Globus pallidus (tissue), 1 donor: ENCODE measurements at places on chromosomes 7 and 10.
A peak's percentile ranks its signal among the peaks of the same experiment; 100 is the strongest.

- no peak for DNase-seq
These were observed 129.8 kb upstream of the GPR26 start for GRCh38 chr10:123536176-123536845.

- DNase-seq: peak; percentile 79
These were observed 982 bp downstream of the COBL start for GRCh38 chr7:51315393-51316261.

GRCh38 chr10:48523212-48523819, 81.6 kb downstream of the ARHGAP22 start:
- DNase-seq: no peak

DNA sequence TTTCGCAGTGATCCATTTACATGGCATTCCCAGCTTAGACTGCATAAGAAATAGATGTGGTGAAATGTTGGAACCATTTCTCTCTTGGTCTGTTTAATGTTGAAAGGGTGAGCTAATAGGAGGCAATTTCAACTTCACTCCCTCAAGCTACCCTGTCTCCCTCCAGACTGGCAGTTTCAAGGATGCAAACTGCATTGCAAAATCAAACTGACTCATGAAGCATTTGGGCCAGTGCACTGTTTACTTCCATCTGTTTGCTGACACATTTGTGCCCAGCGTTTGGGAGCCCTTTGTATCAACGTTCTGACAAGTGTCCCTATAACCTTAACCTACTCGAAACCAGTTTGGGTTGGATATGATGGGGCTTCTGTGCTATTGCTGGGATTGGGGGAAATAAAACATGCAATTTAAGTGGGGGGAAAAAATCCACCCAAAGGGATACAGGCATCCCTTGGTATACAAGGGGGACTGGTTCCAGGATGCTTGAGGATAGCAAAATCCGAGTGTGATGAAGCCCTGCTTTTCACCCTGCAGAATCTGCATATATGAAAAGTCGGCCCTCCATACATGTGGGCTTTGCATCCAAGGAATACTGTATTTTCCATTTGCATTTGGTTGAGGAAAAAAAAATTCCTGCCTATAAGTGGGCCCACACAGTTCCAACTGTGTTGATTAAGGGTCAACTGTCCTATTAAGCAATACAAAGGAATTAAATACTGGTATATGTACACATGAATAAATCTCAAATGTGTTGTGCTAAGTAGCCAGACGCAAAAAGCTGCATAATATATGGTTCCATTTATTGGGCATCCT, 15.6 kb downstream of the RHEB start:
- no peak for DNase-seq

DNA sequence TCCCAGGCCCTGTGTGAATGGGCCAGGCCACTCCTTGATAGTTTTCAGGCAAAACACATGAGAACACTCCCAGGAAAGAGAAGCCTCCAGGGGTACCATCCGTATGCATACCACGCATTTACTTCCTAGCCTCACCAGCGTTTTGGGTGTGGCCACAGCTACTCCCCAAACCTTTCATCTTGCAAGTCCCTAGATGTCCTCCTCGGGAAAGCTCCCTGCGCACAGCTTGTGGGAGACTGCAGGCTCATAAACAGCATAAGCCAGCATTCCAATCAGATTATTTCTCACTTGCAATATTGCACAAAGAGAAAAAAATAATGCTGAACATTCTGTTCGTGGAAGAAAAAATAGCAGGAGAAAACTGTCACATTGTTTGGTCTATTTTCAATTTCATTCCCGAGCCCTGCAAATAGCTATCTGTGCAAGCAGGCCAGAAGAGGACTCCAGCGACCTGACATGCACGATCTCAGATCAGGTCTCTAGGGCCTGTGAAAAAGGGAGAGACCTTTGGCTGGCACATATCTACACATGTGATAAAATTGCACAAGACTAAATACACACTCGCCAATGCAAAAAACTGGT, 175.6 kb downstream of the PLXNA4 start:
- no peak for DNase-seq

GRCh38 chr10:77522268-77522809, 115.3 kb downstream of the KCNMA1 start:
- DNase-seq: no peak

- DNase-seq: no peak
These were observed at the start of gene SSC4D for GRCh38 chr7:76409537-76409936. SSC4D (minus strand) TSS chr7:76409697; CDS start chr7:76404439, 5,258 bp downstream.

- DNase-seq: no peak
These were observed 84.4 kb upstream of the FAM171A1 start for GRCh38 chr10:15455456-15455855.

- DNase-seq: no peak
These were observed 23.7 kb downstream of the PRKAR2B start for GRCh38 chr7:107068156-107068555.

GRCh38 chr10:19133992-19134391, 85.4 kb downstream of the MALRD1 start:
- no peak for DNase-seq

- DNase-seq: no peak
These were observed 229.7 kb upstream of the PFKP start for GRCh38 chr10:2837674-2838073.

GRCh38 chr7:96285579-96285978, 36.3 kb downstream of the SLC25A13 start:
- DNase-seq: no peak

DNA sequence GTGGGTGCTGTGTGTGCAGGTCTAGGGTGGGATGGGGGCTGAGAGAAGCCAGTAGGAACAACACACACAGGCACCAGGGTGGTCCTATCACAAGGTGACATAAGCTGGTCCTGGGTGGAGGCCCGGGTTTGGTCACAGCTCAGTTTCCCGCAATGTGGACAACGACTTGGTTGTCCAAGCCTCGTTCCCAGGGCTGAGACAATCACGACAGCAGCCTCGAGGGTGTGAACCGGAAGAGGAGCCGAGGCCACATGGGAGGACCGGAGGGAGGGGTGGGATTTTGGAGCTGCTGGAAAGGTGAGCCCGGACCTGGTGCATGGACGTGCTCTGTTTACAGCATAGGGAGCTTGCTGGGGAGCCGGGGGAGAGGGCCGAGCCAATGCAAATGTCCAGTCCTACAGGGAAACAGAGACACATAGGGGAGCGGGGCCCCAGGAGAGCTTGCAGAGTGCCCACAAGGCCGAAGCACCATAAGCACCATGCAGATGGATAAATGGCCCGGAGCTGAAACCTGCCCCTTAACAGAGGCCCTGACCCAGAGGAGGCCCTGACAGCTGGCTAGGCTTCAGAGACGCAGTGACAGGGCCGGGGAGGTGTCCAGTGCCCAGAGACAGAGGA, 92.8 kb downstream of the PRKAG2 start:
- no peak for DNase-seq

- DNase-seq: no peak
These were observed 60.0 kb upstream of the ACSM6 start for GRCh38 chr10:95133997-95134396.

GRCh38 chr7:145718129-145718528, 398.5 kb upstream of the CNTNAP2 start:
- no peak for DNase-seq

- DNase-seq: no peak
These were observed 149.2 kb downstream of the GNAT3 start for GRCh38 chr7:80362677-80363076.

- DNase-seq: no peak
These were observed 11.2 kb upstream of the PRR15 start for GRCh38 chr7:29552392-29552791.

DNA sequence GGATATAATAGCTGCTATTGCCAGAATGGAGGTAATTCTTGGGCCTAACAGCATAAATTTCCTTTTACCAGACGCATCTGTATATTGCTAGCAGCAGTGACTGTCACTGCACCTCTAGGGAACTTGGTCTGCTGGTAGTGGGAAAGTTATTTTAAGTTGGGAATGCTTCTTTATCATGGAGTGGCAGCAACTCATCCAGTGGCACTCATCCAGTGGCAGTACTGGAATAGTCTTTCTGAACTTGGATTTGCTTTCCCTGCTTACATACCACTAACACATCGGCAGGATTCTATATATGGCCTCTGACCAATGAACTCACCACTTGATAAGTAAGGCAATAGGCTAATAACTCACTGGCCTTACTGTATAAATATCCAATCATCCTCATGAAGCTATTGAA, 22.0 kb upstream of the ICA1 start:
- no peak for DNase-seq

GRCh38 chr10:31536302-31536701, 217.3 kb downstream of the ZEB1 start:
- DNase-seq: no peak

- DNase-seq: no peak
These were observed 274.8 kb downstream of the SFMBT2 start for GRCh38 chr10:7136016-7136415.

- DNase-seq: no peak
These were observed 639.7 kb downstream of the AUTS2 start for GRCh38 chr7:70237831-70238575.

- DNase-seq: no peak
These were observed 43.3 kb upstream of the ELN start for GRCh38 chr7:73984481-73985205.

- no peak for DNase-seq
These were observed 332.6 kb upstream of the KLF6 start for GRCh38 chr10:4117604-4118003.

GRCh38 chr7:105016709-105017656, 3.0 kb downstream of the KMT2E start:
- DNase-seq: no peak

DNA sequence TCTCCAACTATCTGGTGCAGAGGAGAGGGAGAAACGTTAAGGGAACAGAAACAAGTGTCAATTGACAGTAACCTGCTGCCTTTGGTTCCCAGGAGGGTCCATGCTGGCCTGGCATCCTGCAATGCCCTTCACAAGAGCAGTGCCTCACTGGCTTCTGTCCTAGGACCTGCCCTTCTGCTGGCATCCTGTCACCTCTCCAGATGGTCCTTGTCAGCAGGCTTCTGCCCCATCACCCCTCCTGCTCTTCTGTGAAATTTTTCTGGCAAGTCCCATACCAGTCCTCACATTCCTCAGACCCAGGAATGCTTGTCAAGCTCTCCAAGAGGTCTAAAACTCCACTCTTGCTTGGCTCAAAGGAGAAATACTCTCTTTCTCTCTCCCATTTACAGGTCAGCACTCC, 34.2 kb downstream of the C10orf67 start:
- no peak for DNase-seq

DNA sequence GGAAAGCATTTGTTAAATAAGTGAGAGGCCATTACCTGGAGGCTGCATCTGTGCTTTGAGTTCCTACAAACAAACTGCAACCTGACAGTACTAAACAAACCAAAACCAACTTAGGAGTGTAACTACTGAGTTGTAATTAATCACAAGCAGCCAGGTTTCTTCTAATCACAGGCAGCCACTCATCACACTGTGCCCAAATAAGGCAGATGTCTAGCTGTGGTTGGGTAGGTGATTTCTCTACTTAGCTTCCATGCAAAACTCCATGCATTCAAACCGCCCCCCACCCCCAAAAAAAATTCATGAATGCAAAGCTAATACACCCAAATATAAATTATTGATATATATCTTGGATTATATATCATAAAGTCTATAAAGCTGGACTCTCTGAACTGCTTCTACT, 461.1 kb downstream of the ARL4A start:
- DNase-seq: no peak

GRCh38 chr7:28669330-28669729, 257.0 kb downstream of the CREB5 start:
- no peak for DNase-seq

- DNase-seq: no peak
These were observed 167.9 kb downstream of the CUX1 start for GRCh38 chr7:101985057-101985902.

GRCh38 chr10:131920151-131920550, 19.3 kb downstream of the PPP2R2D start:
- DNase-seq: no peak

GRCh38 chr10:58291538-58292174, 22.7 kb downstream of the CISD1 start:
- DNase-seq: peak; percentile 46

DNA sequence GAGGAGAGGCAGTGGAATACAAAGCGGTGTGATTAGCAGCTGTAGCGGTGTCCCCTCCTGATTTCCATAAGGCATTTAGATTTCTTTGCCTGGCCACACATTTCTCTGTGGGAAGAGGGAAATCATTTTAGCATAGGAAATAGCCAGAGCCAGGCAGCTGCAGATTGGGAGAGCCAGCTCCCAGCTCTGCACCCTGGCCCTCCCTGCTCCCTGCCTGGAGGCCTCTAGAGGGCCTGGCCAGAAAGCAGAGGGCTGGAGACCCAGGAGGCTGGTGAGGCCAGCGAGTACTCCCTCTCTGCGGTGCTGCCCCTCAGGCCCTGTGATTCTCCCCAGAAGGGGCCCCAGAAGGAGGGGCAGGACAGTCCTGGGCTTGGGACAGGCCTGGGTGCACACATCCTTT, 85.7 kb downstream of the C10orf105 start:
- DNase-seq: no peak

DNA sequence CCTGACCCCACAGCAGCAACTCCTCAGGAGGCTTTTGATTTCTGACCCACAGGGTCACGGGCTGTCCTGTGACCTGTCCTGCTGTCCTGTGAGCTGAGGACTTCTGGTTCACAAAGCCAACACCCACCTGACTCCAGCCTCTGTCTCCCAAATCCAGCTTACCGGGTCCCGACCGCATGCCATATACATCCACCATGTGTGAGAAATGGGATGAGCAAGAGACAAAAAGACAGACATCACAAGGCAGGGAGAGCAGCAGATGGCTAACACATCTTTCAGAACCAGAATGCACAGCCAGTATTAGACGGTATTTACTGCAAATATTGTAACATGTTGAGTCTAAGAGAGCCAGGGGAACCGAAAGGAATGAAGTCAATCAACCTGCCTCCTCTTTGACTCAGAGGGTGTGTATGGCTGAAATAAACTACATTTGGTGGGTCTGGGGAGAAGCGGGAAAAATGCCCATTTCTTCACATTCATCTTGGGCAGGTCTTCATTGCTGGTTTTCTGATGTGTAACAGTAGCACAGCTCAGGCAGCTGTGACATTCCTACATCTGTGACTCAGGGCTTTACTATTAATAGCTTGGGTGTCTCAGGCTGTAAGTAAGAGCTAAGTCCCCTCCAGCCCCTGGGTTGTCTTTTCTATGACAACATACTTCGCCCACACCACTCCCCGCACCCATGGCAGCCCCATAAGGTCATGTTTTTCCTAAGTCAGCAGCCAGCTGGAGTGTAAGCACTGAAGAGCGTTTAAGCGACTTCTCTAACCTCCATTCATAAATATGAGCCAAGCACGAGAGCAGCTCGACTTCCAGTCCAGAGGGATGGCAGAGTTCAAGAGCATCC, 25.0 kb downstream of the ABLIM1 start:
- DNase-seq: peak; percentile 13

- no peak for DNase-seq
These were observed 160.1 kb downstream of the GATA3 start for GRCh38 chr10:8214587-8214986.

- no peak for DNase-seq
These were observed 99.1 kb downstream of the PRPF18 start for GRCh38 chr10:13685885-13686284.
